Stimulated activated CD8-positive, alpha-beta memory T cell treated with anti-CD3 and anti-CD28 coated beads, Interleukin-12 subunit alpha, Interleukin-12 subunit beta, amount 100 ng/mL, for 1 hour (primary cell): ENCODE measurements at places on chromosomes 12 and 14.

- DNase-seq: no peak
Observed at GRCh38 chr12:66693901-66694513, 15.1 kb upstream of the GRIP1 start.

DNA sequence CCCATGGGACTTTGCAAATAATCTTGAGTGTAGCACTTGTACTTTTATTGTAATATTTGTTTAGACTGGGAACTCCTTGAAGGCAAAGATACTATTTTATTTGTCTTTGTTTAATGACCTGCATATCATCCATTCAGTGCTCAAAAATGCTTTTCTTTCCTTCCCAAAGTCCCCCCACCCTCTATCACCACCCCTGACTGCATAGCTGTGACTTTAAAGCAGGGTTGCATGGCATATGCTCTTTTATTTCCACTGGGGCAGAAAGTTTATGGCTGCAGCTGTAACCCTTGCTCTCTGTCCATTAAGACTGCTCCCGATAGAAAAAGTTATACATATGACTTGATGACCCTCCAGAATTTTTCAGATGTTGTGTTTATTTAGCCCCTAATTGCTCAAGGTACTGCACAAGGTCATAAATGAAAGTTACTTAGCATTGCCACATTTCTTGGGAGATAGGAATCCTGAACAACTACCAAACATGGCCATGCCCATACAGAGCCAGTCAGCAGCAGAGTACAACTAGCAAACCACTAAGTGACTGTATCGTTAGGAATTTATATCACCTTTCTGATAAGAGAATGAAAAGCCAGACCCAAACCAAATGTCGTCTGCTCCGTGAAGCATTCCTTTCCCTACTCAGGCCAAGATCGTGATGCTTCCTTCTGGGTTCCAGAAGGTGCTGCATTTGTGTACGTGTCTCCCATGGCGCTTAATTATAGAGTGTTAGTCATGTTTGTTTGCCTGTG is 114.3 kb downstream of the DIP2B start:
- no peak for DNase-seq

DNA sequence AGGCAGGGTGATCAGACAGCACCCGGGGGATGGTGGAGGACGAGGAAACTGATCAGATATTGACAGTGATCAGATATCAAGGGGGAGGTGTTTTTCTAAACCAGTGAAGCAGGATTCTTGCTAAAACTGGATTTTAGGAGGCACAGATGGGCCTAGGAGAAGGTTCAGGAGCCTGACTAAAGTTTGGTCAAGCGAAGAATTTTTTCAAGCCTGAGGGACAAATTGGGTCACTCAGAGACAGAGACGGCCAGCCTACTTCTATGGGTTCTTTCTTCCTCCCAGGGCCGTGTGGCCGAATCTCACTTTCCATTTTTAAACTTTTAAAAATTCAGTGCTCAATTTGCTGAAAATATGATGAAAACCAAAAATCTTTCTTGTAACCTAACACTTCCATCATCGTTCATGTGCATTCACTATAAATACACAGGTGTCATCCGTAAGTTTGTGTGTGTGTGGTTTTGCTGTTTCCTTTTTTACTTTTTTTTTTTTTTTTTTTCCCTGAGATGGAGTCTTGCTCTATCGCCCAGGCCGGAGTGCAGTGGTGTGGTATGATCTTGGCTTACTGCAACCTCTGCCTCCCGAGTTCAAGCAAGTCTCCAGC is 68.5 kb downstream of the RIN3 start:
- DNase-seq: no peak

GRCh38 chr12:13835652-13836051 is 145.8 kb downstream of the GRIN2B start:
- no peak for DNase-seq

DNA sequence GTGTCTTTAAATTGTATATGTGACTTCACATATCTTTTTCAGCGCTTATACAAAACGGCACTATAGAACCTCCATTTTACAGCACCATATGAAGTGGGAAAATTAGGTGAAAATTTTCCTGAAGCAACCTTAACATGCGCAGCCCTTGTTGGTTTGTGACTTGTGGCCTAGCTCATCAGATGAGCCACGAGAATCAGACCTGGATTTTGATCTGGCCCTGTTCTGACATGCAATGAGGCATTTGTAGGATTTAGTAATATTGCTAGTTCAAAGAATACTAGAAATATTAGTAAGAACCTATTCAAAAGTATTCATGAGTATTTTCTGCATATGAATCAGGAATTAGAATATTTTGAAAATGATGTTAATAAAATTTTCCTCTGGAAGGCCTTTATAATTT is 2.9 kb downstream of the CDKN1B start:
- DNase-seq: no peak

DNA sequence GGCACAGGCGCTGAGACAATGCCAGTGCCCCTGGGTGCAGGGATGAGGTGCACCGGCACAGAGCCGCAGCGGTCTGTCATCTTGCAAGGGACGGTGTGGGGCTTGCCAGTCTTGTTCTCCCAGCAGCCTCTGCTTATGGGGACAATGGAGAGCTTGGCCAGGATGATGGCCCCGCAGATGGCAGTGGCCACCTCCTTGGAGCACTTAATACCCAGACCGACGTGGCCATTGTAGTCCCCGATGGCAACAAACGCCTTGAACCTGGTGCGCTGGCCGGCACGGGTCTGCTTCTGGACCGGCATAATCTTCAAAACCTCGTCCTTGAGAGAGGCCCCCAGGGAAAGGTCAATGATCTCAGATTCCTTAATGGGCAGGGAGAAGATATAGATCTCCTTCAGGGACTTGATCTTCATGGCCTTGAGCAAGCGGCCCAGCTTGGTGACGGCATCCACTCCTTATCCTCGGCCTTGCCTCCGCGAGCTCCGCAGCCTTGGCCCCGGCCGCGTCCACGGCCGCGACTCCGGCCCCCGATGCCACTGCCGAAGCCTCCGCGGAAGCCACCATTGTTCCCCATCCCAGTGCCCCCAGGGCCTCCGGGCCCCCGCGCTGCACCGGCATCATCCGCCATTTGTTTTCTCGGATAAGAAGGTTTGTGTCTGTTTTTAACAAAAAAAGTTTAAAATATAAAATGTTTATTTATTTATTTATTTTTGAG is 29.9 kb downstream of the VRTN start:
- no peak for DNase-seq

GRCh38 chr12:26817183-26817591 is 15.8 kb downstream of the ITPR2 start:
- DNase-seq: no peak

DNA sequence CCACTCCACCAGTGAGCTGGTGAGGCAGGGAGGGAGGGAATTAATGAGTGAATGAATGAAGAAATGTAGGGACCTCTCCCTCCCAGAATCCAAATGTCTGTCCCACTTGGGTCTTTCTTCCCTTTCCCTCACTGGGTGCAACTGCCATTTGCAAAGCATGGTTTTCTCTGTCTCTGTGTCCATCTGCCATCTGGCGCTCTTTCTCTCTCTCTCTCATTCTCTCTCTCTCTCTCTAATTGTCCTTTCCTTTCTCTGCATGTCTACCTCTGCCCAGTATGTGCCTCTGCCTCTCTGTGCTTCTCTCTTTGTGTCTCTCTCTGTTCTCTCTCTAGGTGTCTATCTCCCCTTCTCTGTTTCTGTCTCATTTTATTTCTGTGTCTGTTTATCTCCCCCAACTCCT is 102.7 kb downstream of the CMKLR1 start:
- no peak for DNase-seq

DNA sequence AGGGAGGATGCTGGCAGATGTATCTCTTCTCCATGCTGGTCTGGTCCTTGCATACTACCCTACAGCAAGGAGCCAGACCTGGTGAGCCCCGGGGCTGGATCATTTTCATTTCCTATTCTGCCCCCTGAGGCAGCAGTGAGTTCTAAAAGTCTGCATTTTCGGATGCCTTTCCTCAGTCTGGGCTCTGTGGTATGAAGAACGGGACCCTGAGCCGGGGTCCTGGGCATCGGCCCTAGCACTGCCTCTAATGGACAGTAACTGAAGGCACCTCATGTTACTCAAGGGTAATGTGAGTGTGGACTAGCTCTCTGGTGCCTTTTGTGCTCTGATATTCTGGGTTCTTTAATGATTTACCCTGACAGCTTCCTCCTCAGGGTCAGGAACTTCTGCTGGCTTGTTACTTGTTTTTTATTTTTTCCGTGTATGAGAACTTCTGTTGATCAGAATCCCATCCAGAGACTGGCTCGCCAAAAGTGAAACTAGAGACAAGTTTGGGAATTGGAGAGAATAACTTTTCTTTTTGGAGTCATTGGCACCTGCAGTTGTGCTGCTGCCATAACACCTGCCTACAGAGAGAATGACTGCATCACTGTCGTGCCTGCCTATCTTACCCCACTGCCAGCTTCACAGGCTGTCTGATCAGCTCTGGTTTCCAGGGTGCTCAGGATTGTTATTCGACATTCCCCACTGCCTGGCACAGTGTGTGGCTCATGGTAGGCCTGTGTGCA is 62.3 kb downstream of the SUSD6 start:
- no peak for DNase-seq

DNA sequence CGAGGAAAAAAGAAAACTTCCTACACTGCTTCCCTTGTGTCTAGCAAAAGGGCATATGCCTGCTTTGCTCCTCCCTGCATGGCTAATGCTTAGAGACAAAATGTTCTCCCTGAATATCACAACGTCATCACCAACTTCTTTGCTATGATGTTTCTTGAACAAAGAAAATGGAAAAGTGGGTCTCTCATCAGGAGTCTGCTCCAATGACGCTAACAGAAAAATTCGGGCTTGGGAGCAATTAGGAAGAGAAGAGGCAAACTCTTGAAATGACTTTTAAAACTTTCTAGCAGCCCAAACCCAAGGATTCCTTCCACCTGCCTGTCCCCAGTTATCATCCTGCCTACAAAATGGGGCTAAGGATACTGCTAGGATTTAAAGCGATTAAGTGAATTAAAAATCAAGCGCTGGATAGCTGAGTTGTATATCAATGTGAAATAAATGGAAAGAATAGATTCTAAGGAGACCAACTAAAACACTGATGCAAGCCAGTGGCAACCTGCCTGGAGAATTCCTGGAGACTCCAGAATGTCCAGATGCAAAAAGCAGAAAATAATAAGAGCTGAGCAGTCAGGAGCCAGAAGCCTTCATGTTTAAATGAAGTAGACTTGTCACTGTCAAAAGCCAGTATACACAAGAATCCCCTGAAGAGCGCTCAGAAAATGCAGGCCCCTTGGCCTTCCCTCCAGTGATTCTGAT is 183.8 kb downstream of the DPF3 start:
- no peak for DNase-seq

GRCh38 chr14:56122301-56122700 is 4.1 kb downstream of the PELI2 start:
- no peak for DNase-seq

- no peak for DNase-seq
Observed at GRCh38 chr14:103103461-103104388, 9.2 kb downstream of the EXOC3L4 start.

DNA sequence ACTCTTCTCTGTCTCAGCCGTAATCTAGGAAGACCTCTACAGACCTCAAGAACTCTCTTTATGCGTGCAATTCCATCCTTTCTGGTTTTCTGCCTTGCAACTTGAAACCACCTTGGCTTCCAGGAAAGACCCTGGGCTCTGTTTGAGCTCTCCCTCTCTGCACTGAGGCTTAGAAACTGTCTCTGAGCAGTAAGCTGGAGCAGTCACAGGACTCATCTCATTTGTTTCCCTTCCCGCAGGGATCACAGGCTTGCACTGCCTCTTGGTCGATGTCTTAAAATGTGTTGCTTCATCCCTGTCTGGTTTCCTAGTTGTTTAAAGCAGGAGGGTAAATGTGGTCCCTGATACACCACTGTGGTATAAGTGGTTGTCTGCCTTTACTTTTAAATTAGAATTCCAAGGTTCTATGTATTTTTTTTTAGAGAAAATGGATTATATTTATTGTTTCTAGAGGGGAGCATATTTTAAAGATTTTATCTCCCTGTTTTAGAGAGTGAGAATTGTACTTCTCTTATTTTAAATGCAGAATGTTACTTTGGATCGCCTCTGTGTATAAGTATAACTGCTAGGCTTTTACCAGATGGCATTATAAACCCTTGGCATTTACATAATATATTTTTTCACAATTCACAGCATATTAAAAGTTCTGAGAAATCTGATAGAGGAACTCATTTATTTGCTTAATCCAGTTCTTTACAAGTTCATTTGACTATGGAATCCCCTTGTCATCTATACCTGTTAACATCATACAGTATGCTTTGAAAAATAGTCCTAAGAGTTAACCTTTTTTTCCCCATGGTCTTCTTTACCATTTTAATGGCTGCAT is 26.4 kb downstream of the EID3 start:
- no peak for DNase-seq

GRCh38 chr14:71396050-71396677 is 488.9 kb downstream of the PCNX1 start:
- DNase-seq: no peak

GRCh38 chr12:93469386-93469785 is 2.1 kb downstream of the MRPL42 start:
- DNase-seq: no peak

DNA sequence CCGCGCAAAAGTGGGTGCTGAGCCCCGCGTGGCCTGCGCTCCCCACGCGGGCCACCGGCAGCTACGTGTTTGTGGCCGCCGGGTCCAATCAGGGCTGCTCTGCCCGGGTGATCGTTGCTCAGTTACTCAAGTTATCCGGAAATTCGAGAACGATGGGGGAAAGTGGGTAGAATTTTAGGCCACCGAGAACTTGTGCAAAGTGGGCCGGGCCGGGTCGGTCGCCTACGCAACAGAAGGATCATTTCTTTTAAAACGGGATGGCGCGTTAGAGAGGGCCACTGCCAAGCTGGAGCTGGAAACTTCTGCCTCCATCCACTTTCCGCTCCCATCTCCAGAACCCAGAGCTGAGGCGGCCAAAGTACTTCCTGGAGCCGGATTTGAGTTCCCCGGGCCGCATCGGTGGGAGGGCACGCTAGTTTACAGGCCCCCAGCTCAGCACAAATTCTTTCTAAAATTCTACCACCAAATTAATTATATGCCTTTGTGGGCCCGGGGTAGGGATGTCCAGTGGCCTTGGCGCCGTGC is 3.5 kb downstream of the RFX4 start:
- no peak for DNase-seq

GRCh38 chr14:94282991-94283723 is 9.9 kb downstream of the SERPINA10 start:
- no peak for DNase-seq

DNA sequence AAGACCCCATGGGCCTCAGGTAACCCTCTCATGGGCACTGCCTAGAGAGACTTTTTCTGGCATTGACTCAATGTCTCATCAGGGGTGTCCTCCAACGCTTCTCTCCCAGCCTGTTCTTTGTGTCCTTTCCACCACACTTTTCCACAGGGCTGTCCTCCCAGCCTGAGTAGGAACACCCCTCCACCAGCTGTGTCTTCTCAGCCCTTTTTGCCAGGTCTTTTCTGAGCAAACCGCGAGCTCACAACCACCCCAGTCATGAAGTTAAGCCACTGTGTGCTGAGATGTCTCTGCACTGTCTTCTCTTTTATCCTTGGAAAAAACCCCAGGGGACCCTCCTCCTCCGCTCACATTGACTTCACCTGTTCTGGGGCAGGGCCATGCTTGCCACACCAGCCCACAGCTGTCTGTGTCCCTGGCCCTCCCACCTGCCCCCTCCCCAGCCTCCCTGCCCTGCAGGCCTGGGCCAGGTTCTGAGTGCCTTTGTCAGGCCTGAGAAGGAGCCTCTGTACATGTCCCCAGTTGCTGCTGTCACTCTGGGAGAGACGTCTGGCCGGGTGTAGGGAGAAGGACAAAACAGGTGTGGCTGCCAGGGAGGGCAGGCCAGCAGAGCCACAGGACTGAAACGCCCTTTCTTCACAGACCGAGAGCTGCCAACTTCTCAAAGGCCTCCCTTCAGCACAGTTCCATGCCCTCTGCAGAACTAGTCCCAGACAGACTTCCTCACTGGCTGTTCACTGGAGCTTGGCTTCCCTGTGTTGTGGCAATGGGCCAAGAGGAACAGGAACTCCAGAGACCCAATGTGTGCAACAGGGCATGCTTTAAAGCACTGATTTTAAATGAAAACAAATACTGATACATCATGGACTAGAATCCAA is 50.5 kb upstream of the PNMA1 start:
- DNase-seq: no peak
